Vagina (tissue), 2 donors: ENCODE measurements at places on chromosomes 4 and X. TPM values are rescaled to one million over a fixed set of nuclear protein-coding genes. Genes with fewer than 3 reads are reported as not detected.

GRCh38 chr4:178255172-178255571 is 812.9 kb upstream of the AGA start:
- DNase-seq: no peak
- no peak overlapping the region for H3K4me3 ChIP-seq
- H3K27ac ChIP-seq: no peak overlapping the region
- no peaks in the 10 kb centered on the region for H3K4me1 ChIP-seq
- H3K27me3 ChIP-seq: no peaks in the 10 kb centered on the region

DNA sequence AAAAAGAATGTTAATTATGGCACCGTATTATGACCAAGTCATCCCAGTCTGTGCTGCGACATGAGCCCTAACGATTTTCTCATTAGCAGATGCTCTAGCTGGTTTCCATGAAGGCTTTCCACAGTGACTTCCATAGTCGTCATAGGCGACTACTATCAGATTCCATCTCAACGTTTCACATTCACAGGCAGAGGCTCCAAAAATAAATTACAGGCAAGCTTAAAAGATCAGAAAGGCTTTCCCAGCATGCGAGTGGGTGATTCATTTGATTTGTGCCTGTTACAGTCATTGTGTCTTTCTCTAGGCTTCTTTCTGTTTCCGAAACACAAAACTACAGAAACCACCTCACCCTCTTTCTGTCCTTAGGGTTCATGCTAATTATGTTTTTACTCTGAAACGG is 43.2 kb downstream of the PALLD start:
- H3K27me3 ChIP-seq: no peaks in the 10 kb centered on the region
- DNase-seq: no peak
- no peak overlapping the region for H3K4me3 ChIP-seq
- H3K4me1 ChIP-seq: no peaks in the 10 kb centered on the region
- H3K36me3 ChIP-seq: no peaks in the 10 kb centered on the region

- no peak overlapping the region for H3K4me3 ChIP-seq
- no peaks in the 10 kb centered on the region for H3K4me1 ChIP-seq
These were observed 520.4 kb downstream of the NLGN4X start for GRCh38 chrX:5708251-5708650.

Gene FGFBP2
- 2.9 TPM for total RNA-seq

Gene FATE1
- total RNA-seq: not detected
